ENCODE measurements at places on chromosomes 5 and 9.

GRCh38 chr5:175752826-175753535 is 95.1 kb downstream of the HRH2 start:
- DNase-seq = no peak

DNA sequence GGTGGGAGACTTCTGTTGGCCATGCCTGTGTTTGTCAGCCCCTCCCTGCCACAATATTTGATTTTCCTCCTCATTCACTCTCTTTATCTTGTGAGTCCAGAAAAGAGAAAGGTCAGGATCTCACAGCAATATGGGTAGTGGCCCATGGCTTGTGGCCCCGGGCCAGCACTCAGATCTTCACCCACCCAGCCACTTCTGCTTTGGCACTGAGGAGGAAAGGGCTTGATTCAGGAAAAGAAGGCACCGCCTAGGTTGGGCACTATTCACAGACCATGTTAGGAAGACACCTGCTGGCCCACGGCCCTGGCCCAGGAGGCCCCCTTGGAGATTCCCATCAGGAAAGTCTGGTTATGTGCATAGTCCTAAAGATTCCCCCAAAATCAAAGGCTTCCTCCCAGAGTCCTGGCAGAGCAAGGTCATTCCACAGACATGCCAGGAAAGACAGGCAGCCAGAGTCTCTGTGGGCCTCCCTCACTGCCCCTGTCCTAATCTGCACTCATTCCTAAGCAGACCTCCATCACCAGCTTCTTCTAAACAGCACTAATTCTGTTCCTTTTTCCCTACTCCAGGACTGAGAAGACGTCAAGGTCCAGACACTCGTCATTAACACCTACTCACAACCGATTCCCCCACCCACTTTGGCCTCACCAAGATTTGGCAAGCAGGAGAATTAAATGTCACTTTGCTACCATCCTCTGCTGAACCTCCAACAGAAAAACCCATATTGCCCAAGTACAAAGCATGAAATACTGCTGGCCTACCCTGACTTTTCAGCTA is 179.3 kb downstream of the DEPDC1B start:
- DNase-seq = no peak

DNA sequence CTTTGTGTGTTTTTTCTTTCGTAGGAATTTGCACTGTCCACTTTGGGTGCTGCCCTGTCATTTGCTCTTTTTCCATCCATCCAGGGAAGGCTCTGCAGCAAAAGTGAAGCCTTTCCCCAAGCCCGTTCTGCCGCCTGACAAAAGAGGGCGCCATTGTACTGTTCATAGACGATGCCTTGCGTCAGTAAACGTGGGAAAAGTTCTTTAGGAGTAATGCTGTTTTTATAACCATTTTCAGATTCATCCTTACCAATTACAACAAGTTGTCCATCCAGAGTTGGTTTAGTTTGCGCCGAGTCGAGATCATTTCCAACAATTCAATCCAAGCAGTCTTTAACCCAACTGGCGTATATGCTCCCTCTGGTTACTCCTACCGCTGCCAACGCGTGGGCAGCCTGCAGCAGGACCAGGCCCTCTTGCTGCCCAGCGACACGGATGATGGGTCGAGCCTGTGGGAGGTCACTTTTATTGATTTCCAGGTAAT is 34.3 kb upstream of the RPS23 start:
- DNase-seq = no peak

GRCh38 chr9:116585204-116585603 is 101.9 kb upstream of the TRIM32 start:
- no peak for DNase-seq

- no peak for DNase-seq
Measured at GRCh38 chr9:8096091-8096490, 296.5 kb upstream of the DMAC1 start.

DNA sequence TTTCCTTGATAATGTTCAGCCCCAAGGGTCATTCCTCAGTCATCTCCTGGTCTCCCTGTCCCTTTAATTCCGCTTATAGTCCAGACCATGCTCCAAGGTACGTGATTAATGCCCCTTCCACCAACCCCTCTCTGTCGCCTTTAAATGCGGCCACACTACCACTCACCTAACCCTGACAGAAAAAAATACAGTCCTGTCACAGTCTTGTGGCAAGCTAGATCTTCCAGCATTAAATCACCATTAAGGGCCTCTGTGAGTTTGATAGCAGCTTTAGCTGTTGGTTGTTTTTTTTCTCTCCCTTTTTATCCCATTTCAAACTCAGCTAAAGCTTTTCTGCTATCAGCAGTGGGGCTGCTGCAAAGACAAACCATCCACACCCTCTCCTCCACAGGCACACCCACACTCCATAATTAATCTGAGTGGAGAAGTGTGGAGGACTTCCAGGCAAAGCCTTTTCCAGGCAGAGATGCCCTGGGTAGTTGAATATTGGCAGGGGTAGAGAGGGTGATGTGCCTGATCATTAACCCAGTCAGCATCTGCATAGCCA is 522.7 kb upstream of the CLINT1 start:
- no peak for DNase-seq

GRCh38 chr9:113475992-113476391 is 12.5 kb downstream of the RGS3 start:
- DNase-seq = no peak

DNA sequence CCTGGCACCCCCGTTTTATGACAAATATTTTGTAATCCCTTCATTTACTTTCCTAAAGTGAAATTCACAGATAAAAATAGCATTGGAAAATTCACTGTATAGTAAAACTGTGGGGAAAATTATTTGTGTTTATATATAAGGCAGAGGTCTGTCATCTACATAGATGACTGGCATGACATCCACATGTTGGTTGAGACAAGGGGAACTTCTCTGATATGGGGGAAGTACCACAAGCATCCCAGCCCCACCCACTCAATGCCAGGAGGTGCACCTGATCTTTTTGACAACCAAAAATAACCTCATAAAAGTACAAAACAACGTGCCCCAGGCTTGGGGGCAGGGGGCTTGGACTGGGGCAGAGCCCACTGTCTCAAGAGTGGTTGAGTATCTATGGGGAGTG is 6.3 kb upstream of the TDRD7 start:
- DNase-seq = no peak

- DNase-seq = no peak
Measured at GRCh38 chr9:94560237-94560636, 5.4 kb downstream of the PCAT7 start.

- DNase-seq = no peak
Measured at GRCh38 chr9:37668116-37668601, 17.4 kb downstream of the FRMPD1 start.

Measured in HS-27A (cell line).